Hepatic stellate cell (primary cell): ENCODE measurements at places on chromosomes 1 and 21.

DNA sequence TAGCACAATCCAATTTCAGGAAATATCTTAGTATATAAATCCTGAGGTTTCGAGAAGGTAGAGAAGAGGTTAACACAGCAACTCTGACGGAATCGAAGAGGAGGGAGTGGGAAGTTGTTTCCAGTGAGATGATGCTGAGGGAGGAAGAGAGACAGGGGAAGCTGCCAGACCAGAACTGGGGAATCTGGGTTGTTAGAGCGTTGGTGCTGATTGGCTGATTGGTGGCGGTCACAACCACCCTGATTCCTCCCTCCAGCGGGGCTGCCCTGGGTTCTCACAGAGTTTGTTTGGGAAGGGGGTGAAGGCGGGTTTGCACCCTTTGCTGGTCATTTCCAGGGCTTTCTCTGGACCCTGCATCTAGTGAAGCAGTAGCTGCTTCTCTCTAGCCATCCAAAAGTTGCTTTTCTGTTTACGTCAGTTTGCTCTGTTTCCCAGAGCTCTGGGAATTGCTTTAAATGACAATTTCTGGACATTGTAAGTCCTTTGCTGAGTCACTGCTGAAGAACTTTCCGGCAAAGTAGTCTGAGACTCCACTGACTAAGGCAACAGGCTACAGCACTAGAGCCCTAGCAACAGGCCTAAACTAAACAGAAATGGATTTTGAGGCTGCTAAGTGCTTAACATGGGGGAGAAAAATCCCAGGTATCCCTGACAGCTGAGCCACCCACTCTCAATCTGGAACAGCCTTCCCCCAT lies 90.1 kb downstream of the TENT5C start:
- DNase-seq: peak; percentile 68

GRCh38 chr1:119291611-119292206 lies 76.9 kb upstream of the HAO2 start:
- DNase-seq: no peak

DNA sequence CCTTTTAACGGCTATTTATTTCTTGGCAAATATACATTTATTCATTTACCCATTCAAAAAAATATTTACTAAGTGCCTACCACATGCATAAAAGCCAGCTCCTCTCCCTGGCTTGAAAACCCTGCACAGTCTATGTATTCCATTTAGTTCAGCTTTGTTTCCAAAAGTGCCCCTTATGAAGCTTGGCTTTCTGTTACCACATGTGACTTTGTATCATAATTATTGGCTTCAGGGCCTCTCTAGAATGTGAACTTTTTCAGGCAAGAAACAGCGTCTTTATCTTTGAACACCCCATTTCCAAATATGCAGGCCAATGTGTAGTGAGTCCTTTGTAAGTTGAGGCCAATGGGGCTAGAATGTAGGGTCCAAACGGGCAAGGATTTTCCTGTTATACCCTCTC lies 69.4 kb downstream of the CACHD1 start:
- no peak for DNase-seq

DNA sequence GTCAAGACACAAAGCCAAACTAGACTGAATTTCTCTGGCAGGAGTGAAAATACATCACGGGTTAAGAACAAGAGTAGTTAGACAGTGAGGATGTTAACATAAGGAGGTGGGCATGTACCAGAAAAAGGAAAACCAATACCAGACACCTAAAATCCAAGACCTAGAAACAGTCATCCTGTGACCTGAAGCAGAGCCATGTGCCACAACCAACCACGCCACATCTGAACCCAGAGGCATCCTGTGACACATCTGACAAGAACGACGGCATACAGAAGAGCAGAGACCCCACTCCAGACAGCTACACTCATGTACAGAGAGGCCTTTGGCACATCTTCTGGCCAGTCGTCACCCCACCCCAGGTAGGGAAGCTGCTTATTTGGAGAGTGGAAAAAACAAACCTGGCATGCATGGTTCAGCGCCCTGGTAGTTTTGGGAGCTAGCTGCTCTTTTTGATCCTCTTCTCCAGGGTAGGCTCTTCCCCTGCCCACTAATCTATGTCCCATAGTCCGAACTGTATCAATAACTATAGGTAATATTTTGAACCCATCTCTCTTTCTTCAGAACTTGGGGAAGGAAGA lies 72.1 kb downstream of the SLC45A1 start:
- no peak for DNase-seq

DNA sequence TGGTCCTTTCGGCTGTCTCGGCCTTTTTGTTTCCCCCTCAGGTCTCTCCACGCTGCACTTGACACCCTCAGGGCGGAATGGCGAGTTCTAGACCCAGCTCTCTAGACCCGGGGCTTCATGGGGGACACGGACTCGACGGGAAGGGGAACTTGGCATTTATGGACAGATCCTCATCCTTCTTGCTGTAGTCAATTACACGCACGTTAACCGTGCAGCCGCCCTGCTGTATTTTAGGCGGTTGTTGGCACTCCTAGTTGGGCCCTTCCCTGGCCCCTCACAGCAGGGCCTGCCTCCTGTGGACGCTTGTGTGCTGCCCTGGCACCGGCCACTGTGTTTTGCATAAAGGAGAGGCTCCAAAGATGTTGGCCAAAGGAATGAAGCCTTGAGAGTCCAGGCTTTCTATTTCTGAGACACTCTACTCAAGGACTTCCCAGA lies 558 bp upstream of the BTG3 start:
- DNase-seq: peak; percentile 11

- no peak for DNase-seq
These were observed 35.4 kb downstream of the VPS45 start for GRCh38 chr1:150102986-150103385.

GRCh38 chr1:69551476-69552324 lies 16.0 kb upstream of the LRRC7 start:
- no peak for DNase-seq

- no peak for DNase-seq
These were observed 40.4 kb downstream of the TENT5C start for GRCh38 chr1:117646007-117646811.

- DNase-seq: no peak
These were observed 107.4 kb upstream of the ADAR start for GRCh38 chr1:154715385-154715784.

DNA sequence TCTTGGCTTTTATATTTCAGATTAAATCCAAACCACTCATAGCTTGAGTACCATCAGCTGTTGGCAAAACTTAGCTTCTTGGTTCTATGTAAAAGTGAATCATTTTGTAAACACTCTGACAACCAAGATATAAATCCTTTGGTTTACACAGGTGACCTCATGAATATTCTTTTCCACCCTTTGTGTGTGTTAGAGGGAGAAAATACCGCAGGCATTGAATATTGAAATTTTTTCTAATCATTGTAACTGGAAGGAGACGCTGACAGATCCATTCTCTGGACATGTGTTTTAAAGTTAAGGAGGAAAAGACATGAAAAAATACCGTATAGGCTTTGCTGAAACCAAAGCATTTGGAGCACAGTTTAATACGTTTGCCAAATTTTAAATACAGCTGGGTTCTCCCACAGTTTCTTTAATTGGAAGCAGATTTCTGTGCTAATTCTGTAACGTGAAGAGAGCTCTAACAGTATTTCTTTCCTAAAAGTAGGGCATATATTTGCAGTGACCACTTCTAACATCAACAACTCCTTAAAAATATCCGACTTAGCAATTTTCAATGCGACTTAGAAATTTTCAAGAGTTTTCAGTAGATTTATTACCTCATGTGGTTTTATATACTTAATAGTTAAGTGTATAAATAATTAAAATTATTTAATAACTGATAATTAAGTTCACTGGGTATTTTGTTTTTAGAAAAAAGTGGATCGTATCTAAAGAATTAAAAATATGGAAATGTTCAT lies 388.2 kb downstream of the USP25 start:
- no peak for DNase-seq

DNA sequence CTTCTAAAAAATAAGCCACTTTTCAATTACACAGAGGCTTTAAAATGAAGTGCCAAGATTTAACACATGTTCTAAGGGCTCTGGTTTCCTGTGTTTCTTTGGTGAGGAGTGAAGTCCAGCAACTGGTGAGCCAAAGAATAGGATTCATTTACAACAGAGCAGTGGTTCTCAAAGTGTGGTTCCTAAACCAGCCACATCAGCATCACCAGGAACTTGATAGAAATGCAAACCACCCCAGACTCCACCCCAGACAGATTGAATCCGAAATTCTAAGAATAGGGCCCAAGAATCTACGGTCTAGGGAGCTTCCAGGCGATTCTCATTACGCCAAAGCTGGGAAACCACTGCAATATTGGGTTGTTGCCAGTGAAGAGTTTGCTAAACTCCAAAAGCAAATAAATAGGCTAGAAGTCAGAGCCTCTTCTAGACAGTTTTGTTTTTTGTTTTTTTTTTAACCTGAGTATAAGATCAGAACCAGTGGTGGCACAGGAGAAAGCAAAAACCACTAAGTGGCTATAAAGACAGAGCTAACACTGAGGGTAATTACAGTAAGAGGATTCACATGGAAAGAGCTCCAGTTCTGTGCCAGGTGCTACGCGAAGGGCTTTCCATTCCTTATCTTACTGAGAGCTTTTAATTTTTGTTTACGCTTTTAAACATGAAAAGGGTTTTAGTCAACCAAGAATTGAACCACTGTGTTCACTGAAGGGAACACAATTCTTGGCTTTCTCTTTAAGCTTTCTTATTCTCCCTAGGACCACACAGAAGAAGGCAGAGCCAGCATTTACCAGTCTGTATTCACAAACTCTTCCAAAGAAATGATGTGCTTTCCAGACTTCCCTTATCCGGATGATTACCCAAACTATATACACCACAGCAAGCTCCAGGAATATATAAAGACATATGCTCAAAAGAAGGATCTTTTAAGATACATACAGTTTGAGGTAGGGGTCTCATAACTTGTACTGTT lies 42.4 kb upstream of the FMO2 start:
- DNase-seq: peak; percentile 15

DNA sequence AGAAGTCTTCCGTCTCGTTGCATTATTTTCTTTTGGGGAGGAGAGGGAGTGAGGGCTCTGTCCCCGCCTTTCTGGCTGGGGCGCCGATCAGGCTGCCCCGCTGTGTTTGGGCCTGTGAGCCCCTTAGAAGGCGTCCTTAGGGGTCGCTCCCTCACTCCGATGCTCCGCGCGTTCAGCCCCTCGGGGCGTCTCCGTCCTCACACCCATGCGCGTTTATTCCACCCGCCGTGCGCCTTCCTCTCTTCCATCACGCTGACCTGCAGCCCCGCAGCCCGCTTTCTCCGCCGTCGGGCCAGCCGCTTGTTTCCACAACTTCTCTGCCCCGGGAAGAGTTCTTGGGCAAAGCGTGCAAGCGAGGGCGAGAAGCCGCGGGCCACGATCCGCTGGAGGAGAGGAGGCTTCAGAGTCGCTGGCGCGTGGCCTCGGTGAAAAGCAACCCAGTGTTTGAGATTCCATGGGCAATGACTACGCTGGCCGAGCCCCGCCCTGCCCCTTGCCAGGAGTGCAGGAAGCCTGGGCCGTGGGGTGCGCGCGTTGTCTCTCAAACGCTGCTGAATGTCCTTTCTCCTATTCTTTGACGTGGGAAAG lies 27.7 kb downstream of the TRIM11 start:
- DNase-seq: no peak

DNA sequence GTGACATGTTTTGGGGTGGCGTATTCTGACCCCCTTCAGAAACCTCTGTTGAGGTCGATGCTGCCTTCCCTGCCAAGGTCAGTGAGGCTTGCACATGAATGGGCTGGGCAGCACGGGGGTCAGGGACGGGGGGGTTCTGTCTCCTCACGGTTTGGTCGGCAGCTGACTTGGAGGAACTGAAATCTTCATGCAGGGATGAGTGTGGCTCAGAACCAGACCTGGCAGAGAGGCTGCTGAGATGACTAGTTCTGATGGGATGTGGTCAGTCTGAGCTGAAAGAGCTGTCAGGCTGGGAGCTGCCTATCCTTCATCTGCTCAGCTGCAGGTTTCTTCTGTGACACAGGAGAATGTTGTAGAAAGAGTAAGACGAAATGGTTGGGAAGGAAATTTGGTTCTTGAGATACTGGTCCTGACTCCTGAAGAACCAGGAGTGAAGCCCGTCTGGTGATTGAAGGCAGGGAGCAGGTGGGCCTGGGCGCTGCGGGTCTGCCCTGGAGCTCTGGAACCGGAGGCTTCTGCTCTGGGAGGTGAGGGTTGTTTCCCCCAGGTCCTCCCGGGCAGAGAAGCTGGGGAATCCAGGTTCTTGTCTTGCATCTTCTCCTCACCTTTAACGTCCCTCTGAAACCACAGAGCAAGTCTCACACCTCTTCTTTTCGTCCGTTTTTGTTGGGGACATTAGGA lies 3.3 kb downstream of the SLX9 start:
- no peak for DNase-seq

GRCh38 chr1:998995-999724 lies 737 bp downstream of the HES4 start:
- DNase-seq: peak; percentile 52

- no peak for DNase-seq
These were observed 113.4 kb downstream of the ZBTB18 start for GRCh38 chr1:244164511-244164890.

DNA sequence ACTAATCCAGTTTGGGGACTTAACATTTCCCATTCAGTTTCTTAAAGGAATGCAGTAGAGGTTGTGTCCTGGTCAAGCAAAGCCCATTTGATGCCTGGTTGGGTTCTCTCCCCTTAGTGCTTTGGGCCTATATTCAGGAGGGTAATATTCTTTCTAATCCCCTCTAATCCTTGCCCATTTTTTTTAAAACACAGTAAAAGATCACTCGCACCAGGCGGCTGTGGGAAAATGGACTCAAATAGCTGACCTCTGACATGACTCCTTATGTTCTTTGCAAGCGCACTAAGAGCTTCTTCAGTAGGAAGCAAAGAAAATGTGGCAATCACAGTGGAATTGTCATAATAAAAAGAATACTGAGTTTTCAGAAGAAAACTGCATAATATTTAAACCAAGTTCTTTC lies 49.9 kb downstream of the WNT2B start:
- no peak for DNase-seq

- no peak for DNase-seq
These were observed 49.5 kb upstream of the IFFO2 start for GRCh38 chr1:19006000-19006399.

DNA sequence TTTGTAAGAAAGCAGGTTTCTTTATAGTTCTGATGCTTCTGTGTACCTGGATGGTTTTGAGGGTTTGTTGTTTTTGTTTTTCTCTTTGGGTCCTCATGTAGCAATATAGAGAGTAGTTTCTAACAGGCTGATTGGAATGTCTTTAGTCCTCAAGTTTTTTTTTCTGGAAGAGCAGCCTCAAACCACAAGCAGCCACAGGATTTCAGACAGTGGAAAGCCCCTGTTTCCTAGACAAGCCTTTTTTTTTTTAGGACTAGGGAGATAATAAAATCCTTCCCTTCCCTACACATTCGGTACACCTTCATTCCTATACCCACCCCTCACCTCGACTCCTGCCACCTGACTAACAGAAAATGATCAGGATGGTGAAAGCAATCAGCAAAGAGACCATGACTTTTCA lies 47.6 kb downstream of the ACP6 start:
- DNase-seq: no peak

GRCh38 chr1:59104191-59104760 lies 192.6 kb upstream of the FGGY start:
- DNase-seq: no peak

GRCh38 chr1:92504291-92505014 lies 17.7 kb upstream of the GFI1 start:
- no peak for DNase-seq
